Calu3 (cell line): ENCODE measurements at places on chromosomes 3 and 15. TPM values are rescaled to one million over a fixed set of nuclear protein-coding genes. Genes with fewer than 3 reads are reported as not detected.
A peak's percentile ranks its signal among the peaks of the same experiment; 100 is the strongest.

ABTB1 gene
- 25.1 and 27.2 TPM in 2 replicates for total RNA-seq

ASB14 gene
- 0.12 and 0.40 TPM in 2 replicates for total RNA-seq

ROBO1 gene
- 29.6 and 33.9 TPM in 2 replicates for total RNA-seq

ZMAT3 gene
- total RNA-seq, result 10.5 and 12.1 TPM in 2 replicates

KCNMB3 gene
- 4.6 and 6.4 TPM in 2 replicates for total RNA-seq

GOLGA6A gene
- not detected in 2 replicates for total RNA-seq

CLDN16 gene
- total RNA-seq, result 2.9 and 4.8 TPM in 2 replicates

IL17RD gene
- 2.0 and 2.2 TPM in 2 replicates for total RNA-seq

DNA sequence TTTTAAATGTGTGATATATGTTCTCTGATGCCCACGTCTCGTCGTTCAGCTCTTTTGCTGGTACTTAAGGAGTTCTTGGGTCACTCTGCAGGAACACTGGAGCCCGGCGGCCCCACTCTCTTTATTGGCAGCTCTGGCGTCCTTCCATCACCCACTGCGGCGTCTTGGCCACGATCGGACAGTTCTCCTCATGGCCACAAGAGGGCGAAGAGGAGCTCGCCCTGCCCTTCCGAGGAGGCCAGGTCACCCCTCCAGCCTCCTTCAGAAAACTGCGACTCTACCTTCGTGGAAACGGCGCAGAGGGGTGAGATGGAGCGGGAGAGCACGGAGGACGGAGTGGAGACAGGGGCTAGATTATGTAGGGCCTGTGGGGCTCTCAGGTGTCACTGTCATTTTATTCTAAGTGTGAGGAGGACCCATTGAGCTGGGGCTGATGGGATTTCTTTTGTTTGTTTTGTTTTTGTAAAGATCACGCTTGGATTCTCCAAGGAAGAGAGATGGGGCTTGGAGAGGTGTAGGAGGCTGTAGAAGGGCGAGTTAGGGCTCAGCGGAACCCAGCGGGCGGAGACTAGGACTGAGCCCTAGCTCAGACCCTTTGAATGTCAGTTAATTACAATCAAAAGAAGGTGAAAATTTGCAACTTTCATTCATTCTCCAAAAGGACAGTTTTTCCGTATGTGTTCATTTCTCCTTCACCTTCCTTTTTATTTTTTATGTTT lies 28.0 kb upstream of the GABRA5 start:
- DNase-seq, result no peak
- H3K4me1 ChIP-seq, result no peaks in the 10 kb centered on the region
- no peak overlapping the region for H3K27ac ChIP-seq

GRCh38 chr15:89899295-89899945 lies 5.6 kb upstream of the AP3S2 start:
- DNase-seq, result no peak
- no peak overlapping the region for H3K27ac ChIP-seq
- no peaks in the 10 kb centered on the region for H3K27me3 ChIP-seq
- H3K4me1 ChIP-seq, result no peaks in the 10 kb centered on the region
- H3K4me3 ChIP-seq, result no peak overlapping the region

GRCh38 chr3:60575718-60576272 lies 675.5 kb downstream of the FHIT start:
- H3K27ac ChIP-seq, result no peak overlapping the region
- no peaks in the 10 kb centered on the region for H3K4me1 ChIP-seq
- H3K36me3 ChIP-seq, result no peaks in the 10 kb centered on the region
- H3K27me3 ChIP-seq, result no peaks in the 10 kb centered on the region
- no peak overlapping the region for H3K4me3 ChIP-seq

- no peaks in the 10 kb centered on the region for H3K4me1 ChIP-seq
- no peaks in the 10 kb centered on the region for H3K36me3 ChIP-seq
- no peak for DNase-seq
- H3K4me3 ChIP-seq, result no peak overlapping the region
- H3K27me3 ChIP-seq, result no peaks in the 10 kb centered on the region
Observed at GRCh38 chr15:87874896-87875711, 381.4 kb downstream of the NTRK3 start.

DNA sequence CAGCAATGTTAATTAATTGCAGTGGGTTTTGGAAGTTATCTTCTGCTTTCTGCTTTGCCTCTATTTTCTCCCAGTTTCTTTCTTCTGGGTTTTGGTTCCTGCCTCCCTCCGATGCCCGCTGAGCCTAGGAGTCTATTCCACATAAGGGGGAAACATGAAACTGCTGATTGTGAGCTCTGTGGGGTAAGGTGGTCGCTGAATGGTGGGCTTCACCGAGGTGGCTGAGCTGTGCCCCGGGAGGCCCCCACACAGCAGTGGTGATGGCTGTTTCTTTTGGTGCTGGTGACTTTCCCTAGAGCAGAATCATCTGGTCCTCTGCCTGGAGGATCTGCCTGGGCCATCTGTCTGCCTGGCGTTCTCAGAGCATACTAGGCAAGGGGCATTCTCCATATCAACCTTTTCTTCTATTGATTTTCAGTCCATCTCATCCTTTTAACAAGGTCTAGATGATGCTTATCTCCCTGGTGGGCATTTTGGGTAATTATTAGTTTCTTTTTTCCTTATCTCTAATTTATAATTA lies 68.8 kb upstream of the ATP2B2 start:
- no peak overlapping the region for H3K27ac ChIP-seq
- H3K27me3 ChIP-seq, result peaks cover 82% of the 10 kb centered on the region
- H3K4me1 ChIP-seq, result no peaks in the 10 kb centered on the region
- H3K36me3 ChIP-seq, result no peaks in the 10 kb centered on the region

GRCh38 chr15:53354874-53355273 lies 404.6 kb downstream of the WDR72 start:
- H3K4me3 ChIP-seq, result no peak overlapping the region
- H3K4me1 ChIP-seq, result no peaks in the 10 kb centered on the region
- no peak for DNase-seq
- H3K36me3 ChIP-seq, result no peaks in the 10 kb centered on the region
- H3K27me3 ChIP-seq, result no peaks in the 10 kb centered on the region

GRCh38 chr3:37935290-37935668 lies 55.3 kb upstream of the VILL start:
- peak overlapping the region; percentile 86 for H3K27ac ChIP-seq
- H3K27me3 ChIP-seq, result no peaks in the 10 kb centered on the region
- peak; percentile 33 for DNase-seq
- H3K36me3 ChIP-seq, result peaks cover 12% of the 10 kb centered on the region

DNA sequence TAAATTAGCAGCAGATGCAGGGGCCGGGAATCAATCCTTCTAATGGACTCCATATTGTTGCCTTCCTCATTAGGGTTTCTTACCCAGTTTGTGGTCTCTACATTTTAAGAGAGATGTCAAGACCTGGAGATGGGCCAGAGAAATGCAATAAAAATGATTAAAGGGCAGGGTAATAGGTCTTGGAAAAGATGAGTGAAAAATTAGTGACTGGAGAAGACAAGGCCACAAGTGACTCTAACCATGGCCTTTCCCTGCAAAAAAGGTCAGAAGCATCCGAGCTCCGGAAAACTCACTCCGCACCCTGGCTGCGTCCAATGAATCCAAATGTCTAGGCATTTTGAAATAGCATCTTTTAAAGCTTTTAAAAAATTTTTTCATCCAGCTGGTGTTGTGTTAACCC lies 152.8 kb downstream of the ARRDC4 start:
- no peaks in the 10 kb centered on the region for H3K36me3 ChIP-seq
- H3K4me3 ChIP-seq, result no peak overlapping the region
- H3K4me1 ChIP-seq, result no peaks in the 10 kb centered on the region
- H3K27ac ChIP-seq, result no peak overlapping the region
- DNase-seq, result no peak
- no peaks in the 10 kb centered on the region for H3K27me3 ChIP-seq

DNA sequence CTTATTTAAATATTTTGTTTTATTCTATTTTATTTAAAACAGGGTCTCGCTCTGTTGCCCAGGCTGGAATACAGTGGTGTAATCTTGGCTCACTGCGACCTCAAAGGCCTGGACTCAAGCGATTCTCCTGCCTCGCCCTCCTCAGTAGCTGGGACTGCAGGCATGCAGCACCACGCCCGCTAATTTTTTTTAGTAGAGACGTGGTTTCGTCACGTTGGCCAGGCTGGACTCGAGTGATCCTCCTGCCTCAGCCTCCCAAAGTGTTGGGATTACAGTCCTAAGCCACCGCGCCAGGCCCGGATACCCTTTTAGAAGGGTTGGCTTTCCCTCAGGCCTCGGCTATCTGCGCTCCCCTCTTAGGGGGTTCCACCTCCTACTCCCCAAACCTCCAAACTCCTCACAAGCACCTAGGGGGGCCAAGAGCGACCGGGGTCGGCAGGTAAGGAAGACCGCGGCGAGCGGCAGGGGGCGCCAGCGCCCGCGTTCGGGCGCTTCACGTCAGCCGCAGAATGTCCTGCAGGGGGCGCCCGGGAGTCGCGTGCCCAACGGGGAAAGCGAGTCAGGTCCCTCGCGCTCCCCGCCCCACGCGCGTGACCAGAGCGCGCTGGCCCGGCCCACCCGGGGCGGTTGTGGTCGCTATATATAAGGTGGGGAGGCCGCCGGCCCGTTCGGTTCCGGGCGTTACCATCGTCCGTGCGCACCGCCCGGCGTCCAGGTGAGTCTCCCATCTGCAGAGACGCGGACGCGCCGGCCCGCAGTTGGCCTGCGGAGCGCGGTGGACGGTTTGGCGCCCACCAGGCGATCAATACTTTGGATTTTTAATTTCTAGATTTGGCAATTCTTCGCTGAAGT lies 51.8 kb upstream of the GATM start:
- DNase-seq, result peak; percentile 88
- H3K27me3 ChIP-seq, result no peaks in the 10 kb centered on the region
- H3K4me1 ChIP-seq, result peaks cover 13% of the 10 kb centered on the region
- peak overlapping the region; percentile 50 for H3K27ac ChIP-seq

GRCh38 chr3:170829546-170830272 lies 40.3 kb downstream of the RPL22L1 start:
- H3K4me3 ChIP-seq, result no peak overlapping the region
- H3K27me3 ChIP-seq, result peaks cover 65% of the 10 kb centered on the region
- no peak overlapping the region for H3K27ac ChIP-seq
